Astrocyte of the spinal cord (primary cell): ENCODE measurements at places on chromosomes 6 and 20.
A peak's percentile ranks its signal among the peaks of the same experiment; 100 is the strongest.

DNA sequence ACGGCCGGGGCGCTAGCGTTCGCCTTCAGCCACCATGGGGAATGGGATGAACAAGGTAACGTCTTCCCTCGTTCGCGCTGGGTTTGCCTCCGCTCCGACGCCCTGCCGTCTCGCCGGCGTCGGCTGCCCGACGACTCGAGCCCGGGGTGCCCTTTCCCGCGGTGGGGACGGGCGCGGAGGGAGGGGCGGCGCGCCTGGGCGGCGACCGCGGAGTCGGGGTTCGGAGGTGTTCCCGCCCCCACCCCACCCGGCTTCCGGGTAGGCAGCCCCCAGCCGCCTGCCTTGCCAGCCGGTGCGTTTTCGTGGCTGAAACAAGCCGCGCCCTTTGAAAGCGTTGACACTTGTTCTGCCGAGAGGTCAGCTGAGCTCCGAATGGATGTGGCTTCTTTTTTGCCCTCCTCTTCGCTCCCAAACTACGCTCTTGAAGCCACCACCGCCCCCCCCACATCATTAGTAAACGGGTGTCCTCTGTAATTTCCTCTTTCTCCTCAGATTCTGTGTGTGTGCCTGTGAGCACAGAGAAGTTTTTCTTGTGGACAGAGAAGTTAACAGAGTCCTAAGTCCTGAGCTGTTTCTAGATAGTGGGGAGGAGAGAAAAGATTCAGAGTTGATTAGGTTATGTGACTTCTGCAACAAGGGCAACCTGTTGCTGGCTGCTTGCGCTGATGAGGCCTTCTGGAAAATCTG, 362 bp downstream of the DUSP22 start:
- peak; percentile 54 for DNase-seq

- DNase-seq = no peak
Observed at GRCh38 chr20:61881416-61881815, 184.3 kb downstream of the TAF4 start.

- DNase-seq = no peak
Observed at GRCh38 chr20:62876902-62877816, 15.5 kb upstream of the TCFL5 start.

DNA sequence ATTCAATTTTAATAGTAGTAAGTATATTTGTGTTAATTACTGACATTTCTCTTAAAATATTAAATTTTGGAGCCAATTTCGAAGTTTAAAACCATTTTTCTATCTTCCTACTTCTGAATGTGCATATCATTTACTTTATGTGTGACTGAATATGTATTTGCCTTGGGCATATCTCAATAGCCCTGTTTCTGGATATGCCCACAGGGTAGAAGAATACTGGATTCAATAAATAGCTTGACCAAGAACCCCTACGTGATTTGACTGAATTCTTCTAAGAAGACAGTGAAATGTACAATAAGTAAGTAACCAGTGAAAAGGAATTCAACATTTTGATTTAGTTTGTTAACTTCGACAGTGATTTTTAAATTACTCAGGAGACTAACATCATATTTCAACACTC, 7.8 kb downstream of the HMGN3 start:
- DNase-seq = no peak

DNA sequence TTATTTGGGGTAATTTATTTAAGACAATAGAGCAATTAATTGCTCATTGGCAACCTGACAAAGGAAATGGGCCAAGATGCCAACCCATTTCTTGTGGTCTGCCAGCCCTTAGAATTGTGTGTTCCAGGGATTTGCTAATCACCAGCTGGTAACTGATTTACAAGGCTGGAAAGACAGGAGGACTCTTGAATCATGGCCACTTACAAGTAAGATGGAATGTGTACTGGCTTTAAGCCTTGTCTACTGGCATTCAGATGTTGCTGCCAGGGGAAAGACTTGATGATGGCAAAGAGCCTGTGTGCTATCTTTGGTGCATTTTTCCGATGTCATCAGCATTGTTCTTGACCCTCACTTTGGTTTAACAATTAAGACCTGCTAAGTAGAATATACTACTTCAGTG, 91.0 kb downstream of the BCKDHB start:
- no peak for DNase-seq

DNA sequence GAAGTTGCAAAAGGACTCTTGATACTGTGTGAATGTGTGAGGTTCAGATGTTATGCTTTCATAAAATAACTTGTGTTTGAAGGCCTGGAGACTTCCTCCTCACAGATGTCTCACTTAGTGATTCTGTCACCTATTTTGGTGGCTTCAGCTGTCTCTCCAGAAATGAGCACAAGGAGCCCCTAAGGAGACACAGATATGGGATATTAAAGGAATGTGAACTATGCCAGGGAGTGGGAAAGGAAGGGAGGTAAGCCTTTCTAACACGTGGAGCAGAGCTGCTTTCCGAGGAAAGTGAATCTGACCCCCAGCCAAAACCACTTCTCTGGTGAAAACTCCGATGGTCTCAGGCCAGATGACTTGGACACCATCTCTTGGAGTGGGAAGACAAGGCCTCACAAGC, 10.5 kb upstream of the FOXO3 start:
- DNase-seq = no peak

DNA sequence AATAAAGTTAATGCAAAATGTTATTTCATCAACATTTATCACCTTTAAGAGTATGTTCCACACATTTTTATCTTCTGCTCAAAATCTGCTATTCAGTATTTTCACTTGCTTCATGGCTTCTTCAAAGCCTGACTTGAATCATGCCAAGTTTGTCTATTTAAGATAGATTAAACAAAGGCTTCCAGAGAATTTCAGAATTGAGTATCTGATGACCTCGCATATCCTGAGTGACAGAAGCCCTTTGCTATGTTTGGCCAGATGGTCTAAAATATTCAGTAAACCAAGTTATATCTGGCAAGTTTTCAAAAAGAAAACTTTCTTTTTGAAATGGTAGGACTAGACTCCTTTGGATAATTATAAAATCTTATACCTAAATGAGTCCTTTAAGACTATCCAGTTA, 348.9 kb upstream of the KCNQ5 start:
- peak; percentile 69 for DNase-seq

GRCh38 chr20:48657426-48658197, 170.2 kb downstream of the PREX1 start:
- peak; percentile 73 for DNase-seq

GRCh38 chr6:37059344-37060194, 54.1 kb downstream of the FGD2 start:
- DNase-seq = peak; percentile 94

DNA sequence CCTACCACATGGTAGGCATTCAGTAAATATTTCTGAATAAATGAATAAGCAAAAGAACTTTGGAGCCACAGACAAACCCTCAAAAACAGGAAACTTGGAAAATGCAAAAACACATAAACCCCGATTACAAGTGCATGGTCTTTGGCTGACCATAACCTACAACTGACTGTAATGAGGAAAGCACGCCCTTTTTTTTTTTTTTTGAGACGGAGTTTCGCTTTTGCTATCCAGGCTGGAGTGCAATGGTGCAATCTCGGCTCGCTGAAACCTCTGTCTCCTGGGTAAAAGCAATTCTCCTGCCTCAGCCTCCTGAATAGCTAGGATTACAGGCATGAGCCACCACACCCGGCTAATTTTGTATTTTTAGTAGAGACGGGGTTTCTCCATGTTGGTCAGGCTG, 11.9 kb upstream of the LATS1 start:
- DNase-seq = no peak

DNA sequence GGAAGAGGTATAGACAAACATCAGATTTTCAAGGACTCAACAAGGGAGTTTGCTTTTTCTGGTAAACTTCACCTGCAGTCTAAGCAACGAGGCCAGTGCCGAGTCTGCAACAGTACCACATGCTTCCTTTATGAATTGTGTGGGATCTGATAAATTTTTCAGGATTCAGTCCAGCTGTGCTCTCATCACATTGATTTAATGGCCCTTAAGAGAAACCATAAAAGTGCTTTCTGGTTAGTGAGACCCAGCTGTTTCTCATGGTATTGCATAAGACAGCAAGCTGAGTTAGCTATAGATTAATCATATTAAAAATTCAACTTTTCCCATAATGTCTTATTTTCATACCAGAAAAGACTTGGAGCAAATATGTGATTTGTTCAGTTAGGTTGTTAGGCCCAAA, 291.4 kb downstream of the CENPW start:
- no peak for DNase-seq

DNA sequence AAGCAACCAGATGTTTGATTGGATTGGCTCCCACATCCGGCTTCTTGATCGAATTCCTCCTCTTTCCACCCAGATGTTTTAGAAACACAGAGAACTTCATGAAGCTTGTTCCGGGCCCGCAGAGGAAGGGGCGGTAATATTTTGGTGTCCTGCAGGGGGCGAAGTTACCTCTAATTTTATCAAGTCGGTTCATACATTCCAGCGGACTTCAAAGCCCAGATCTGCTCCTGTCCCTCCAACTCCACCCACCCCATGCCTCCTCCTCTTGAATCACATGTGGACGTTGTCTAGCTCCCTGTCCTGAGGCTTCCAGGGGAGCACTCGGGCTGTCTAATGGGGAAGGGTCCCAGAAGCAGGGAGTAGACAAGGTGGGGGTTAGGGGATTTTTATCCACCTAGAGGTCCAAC, 2.9 kb upstream of the BMP6 start:
- peak; percentile 85 for DNase-seq

DNA sequence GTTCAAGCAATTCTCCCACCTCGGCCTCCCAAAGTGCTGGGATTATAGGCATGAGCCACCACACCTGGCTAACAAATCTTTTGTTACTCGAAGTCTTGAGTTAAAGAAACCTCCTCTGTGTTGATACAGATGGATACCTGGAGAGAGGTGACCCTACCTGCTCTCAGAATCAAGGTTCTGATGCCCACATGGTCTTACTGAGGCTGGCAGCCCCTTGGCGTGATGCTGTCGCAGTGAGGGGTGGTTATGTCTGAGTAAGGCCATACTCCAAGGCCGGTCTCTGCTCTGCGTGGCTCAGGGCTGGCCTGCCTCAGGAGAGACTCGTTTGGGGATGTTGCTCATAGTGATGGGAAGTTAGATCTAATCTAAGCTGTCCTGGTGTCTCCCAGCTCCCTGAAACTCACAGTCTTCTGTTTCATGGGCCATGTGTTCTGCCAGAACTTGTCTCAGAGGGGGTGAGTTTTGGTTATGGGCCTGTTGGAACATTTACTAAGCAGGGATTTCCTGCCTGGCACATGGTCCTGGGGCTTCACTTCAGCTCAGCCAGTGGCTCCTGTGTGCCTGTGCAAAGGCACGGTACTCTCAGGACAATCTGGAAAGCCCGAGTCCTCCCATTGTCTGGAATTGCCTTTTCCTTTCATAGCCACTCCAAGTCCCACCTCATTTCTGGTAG, 17.5 kb upstream of the TRAF3IP2 start:
- DNase-seq = no peak
